NCI-H460 (cell line): ENCODE measurements at places on chromosomes 7 and 10. TPM values are rescaled to one million over a fixed set of nuclear protein-coding genes. Genes with fewer than 3 reads are reported as not detected.

The POM121L12 gene
- not detected in 2 replicates for total RNA-seq

The INHBA gene
- 2.7 and 3.1 TPM in 2 replicates for total RNA-seq

The ZNF503 gene
- 7.5 and 10.5 TPM in 2 replicates for total RNA-seq

The EMX2 gene
- not detected in 2 replicates for total RNA-seq

The NCOA4 gene
- 101 and 107 TPM in 2 replicates for total RNA-seq

The CPVL gene
- total RNA-seq: 30.0 and 33.0 TPM in 2 replicates

The PRKAR2B gene
- 2.6 and 2.7 TPM in 2 replicates for total RNA-seq

The EXOC4 gene
- 77.0 and 78.0 TPM in 2 replicates for total RNA-seq

The AQP1 gene
- total RNA-seq: 0.15 and 0.26 TPM in 2 replicates

The TRIP6 gene
- 75.8 and 78.5 TPM in 2 replicates for total RNA-seq

The STX1A gene
- 63.4 and 66.3 TPM in 2 replicates for total RNA-seq

The CBLL1 gene
- 41.1 and 41.4 TPM in 2 replicates for total RNA-seq

The DPP6 gene
- total RNA-seq: not detected in 2 replicates

The EBLN1 gene
- not detected in 2 replicates for total RNA-seq

The GNGT1 gene
- 0.47 and 0.61 TPM in 2 replicates for total RNA-seq

The NPC1L1 gene
- total RNA-seq: 0.09 TPM in 1 of 2 replicates, not detected in the other

The NACAD gene
- total RNA-seq: 0.14 TPM in 1 of 2 replicates, not detected in the other

The PYROXD2 gene
- total RNA-seq: 4.6 and 5.0 TPM in 2 replicates

The CRPPA gene
- total RNA-seq: 0.38 and 0.84 TPM in 2 replicates
